ENCODE measurements at places on chromosomes 12 and 14.

GRCh38 chr12:58844161-58844560, 76.1 kb downstream of the LRIG3 start:
- no peak for DNase-seq

DNA sequence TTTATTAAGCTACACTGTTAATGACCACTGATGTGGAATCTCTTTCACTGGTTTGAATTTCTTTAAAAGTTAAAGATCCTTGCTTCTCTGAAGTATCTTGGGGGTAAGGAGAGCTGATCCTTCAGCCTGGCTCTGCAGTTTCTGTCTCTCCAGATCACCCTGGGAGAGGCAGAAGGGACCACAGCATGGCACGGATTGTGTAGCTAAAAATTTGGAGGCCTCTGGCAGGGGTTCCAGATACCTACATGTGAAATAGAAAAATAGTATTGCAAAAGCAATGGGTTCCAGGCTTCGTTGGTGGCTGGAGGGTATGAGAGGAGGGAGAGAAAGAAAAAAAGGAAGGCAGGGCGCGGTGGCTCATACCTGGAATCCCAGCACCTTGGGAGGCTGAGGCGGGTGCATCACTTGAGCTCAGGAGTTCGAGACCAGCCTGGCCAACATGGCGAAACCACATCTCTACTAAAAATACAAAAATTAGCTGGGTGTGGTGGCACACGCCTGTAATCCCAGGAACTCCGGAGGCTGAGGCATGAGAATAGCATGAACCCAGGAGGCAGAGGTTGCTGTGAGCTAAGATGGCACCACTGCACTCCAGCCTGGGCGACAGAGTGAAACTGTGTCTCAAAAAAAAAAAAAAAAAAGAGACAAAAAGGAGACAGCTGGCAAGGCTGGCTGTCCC, 3.4 kb downstream of the CHST11 start:
- DNase-seq, result no peak

DNA sequence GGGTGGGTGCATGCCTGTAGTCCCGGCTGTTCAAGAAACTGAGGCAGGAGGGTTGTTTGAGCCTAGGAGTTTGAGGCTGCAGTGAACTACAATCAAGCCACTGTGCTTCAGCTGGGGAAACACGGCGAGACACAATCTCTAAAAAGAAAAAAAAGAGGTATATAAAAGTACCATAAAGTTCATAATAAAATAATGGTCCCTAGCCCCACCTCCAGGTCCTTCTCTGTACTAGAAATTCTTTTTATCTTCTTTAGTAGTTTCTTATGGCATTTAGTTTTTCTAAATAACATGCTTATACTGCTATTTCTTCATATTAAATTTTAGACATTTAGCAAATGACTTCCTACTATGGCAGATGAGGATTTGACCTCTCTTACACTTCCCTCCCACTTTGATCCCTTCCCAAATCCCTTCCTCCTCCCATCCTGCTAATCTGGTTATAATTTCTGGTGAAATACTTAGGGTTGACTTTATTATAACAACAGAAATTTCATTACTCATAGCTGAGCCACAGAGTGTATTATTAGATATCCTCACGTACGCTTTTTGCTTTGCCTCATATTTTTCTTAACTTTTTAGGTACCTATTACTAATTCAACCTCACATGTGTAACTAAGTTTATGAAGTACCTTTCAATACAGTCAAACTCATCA, 94.7 kb downstream of the SLC41A2 start:
- DNase-seq, result no peak

GRCh38 chr12:13454991-13455777, 258.7 kb downstream of the EMP1 start:
- DNase-seq, result no peak

DNA sequence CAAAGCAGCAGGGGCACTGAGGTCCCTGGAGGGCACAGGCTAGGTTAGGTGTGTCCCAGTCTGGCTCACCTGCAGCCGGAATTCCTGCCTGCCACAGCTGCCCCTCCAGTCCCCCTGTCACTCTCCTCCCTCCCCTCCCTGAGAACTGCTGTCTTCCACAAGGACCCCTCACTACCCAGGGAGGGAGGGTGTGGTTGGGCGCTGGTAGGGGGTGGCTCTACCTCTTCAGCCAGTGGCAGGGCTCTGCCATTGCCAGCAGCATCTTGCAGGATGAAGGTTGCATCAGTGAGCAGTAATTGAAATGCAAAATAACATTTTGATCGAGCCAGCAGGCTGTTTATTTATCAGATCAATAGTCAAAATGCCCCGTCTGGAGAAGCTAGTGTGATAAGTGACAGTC, 45.7 kb downstream of the ESRRB start:
- DNase-seq, result no peak

DNA sequence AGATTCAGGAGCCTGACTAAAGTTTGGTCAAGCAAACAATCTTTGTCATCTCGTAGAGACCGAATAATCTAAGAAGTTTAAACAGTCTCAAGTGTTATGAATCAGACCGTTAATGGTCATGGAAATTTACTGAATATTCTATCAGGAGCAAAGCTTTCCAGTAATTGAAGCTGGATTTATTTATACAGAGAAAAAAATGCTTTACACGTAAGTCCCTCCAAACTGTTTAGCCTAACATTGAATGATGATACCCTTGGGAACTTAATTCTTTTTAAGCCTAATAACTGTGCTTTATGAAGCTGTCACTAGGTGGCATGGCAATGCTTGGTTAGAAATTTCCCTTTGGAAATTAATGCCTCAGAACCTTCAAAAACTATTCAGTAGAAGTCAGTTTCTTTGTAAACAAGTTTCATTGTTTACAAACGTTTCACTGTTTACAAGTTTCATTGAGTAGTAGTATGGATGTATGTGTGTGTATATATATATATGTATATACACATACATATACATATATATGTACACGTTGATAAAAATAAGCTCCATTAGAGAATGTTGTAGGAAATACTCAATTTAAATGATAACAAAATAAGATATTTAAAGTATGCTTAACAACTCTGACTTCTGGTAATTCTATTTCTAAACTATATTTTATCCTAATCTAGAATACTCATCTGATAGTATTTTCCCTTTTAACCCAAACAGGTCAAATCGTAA, 32.1 kb downstream of the DEPDC4 start:
- peak; percentile 54 for DNase-seq

GRCh38 chr12:74602881-74603672, 65.4 kb downstream of the ATXN7L3B start:
- DNase-seq, result no peak

DNA sequence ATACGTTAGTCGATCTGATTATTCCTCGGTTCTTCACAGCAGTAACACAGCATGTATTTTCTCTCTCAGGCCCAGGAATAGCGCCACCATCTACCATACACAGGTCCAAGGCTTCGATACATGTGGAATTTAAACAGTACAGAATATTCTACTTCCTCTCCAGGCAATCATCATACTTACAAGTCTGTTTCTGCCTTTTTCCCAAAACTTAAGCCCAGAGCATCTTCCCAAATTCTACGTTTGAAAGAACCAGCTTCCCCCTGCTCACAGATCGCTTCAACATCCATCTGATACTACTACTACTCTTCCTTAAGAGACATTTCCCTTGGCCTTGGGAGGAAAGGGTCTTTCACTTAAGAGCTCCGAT, 626 bp downstream of the TXNDC16 start:
- DNase-seq, result peak; percentile 52

DNA sequence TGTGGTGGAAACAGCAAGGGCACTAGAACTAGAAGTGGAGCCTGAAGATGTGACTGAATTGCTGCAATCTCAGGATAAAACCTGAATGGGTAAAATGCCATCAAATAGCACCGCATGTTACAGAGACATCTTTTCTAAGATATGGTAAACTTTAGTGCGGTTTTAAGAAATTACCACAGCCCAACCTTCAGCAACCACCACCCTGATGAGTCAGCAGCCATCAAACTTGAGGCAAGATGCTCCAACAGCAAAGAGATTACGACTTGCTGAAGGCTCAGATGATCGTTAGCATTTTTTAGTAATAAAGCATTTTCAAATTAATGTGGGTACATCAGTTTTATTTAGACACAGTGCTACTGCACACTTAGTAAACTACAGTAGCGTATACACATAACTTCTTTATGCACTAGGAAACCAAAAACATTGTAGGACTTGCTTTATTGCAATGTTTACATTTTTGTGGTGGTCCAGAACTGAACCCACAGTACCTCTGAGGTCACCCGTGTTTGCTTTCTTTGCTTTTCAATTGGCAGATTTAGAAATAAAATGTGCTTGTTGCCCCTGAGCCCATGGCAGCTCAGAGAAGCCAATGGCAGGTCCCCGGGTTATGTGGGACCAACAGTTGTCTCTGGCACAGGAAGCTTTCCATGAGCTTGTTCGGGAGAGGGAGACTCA, 15.9 kb downstream of the GOLGA3 start:
- peak; percentile 58 for DNase-seq

GRCh38 chr14:94670692-94671285, 58.6 kb downstream of the SERPINA3 start:
- no peak for DNase-seq

GRCh38 chr14:75294649-75295033, 16.0 kb downstream of the FOS start:
- DNase-seq, result no peak

- DNase-seq, result no peak
These were observed 13.4 kb downstream of the GMFB start for GRCh38 chr14:54475187-54475899.

- DNase-seq, result no peak
These were observed 9.6 kb downstream of the PFKM start for GRCh38 chr12:48128800-48129199.

- no peak for DNase-seq
These were observed 21.4 kb downstream of the KLRK1 start for GRCh38 chr12:10368206-10369171.

DNA sequence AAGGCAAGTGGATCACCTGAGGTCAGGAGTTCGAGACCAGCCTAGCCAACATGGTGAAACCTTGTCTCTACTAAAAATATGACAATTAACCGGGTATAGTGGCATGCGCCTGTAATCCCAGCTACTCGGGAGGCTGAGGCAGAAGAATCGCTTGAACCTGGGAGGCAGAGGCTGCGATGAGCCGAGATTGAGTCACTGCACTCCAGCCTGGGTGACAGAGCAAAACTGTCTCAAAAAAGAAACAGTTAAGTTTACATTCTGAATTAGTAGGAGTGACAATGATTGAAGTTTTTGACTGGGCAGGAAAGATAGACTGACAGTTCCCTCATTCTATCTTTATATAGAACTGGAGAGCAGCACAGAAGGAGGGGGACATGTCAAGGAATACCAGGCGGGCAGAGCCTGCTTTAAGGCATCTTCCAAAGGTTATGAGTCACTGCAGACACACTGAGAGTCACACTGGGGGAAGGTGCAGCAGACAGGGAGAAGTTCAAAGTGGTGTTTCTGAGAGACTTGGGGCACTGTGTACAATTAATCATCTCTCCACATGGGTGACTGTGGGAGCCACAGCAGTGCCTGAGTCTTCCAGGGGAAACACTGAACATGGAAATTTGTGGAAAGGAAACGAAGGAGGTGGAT, 42.8 kb upstream of the RNASE3 start:
- no peak for DNase-seq

- DNase-seq, result no peak
These were observed 190.7 kb downstream of the MON2 start for GRCh38 chr12:62657363-62657632.

DNA sequence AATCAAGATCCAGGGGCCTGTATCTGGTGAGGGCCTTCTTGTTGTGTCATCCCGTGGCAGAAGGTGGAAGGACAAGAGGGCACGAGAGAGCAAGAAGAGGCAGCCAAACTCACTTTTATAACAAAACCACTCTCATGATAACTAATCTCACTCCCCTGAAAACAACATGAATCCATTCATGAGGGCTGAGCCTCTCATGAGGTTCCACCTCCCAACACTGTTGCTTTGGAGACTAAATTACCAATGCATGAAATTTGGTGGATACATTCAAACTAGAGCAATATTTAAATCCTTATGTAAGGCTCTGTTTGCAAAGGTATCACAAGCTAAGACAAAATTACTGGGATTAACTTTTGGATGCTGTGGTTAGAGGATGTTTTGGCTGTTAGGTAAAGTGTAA, 470.1 kb upstream of the NOVA1 start:
- no peak for DNase-seq

DNA sequence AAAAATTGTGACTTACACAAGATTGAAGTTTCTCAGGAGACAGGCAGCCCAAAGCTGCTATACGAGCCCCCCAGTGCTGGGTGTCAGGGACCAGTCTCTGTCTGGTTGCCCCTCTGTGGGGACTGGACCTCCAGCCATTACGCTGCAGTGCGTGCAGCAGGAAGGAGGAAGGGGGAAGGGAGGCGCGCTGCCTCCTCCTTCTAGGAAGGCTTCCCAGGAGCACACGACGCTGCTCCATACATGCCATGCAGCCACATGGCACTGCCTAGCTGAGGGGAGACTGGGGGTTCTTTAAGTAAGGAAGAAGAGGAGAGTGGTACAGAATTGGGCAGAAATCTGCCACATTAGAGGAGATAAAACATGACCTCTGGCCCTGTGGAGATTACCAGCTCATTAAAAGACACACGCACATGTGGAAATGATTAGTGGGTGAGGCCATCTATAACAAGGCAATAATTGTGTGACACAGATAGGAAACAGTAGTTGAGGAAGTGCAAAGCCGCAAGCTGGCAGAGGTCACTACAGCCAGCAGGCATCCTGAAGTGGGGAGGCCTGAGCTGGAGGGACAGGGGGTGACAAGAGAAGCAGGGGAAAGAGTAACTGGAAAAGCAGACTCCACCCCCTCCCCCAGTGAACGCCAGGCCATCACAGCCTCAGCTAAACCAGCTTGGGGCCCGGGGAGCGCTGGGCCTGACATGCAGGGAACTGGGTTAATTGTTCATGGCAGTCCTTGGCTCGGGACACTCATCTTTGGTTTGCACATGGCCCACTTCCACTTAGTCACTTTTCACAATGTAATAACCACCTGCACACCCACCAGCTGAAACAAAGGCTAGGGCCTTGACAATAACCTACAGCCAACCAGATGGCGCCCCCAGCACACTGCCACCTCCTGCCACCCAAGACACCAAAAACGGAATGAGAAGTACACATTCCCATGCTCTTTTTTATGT, 39.6 kb downstream of the CCDC88C start:
- DNase-seq, result no peak

GRCh38 chr12:6494968-6495367, 1.1 kb downstream of the NCAPD2 start:
- DNase-seq, result no peak

DNA sequence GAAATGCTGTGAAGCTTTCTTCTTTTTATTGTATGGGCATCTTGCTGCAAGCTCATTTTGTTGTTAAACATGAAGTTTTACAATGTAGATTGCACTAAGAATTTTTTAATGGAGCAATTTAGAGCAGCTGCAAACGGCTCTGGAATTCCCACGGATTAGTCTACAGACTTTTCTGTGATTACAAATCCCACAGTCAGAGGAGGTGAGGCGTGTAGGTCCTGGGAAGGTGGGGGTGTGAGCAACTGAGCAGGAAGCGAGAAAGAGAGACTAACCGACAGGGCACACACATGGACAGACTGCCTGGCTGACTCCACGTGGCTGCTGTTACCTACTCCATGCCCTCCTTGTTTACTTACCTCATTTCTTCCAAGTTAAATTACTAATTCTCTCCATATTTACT, 348.5 kb downstream of the NPAS3 start:
- DNase-seq, result no peak

- no peak for DNase-seq
These were observed 112.3 kb downstream of the PLXNC1 start for GRCh38 chr12:94260717-94261116.
